ENCODE measurements at places on chromosomes 4 and X. TPM values are rescaled to one million over a fixed set of nuclear protein-coding genes. Genes with fewer than 3 reads are reported as not detected.

- no peak for DNase-seq
Measured at GRCh38 chr4:110002326-110002725, 89.6 kb downstream of the EGF start.

- DNase-seq = no peak
Measured at GRCh38 chrX:40170830-40171512, 73.2 kb upstream of the BCOR start.

- no peak for DNase-seq
Measured at GRCh38 chr4:148425327-148426110, 16.7 kb downstream of the NR3C2 start.

- DNase-seq = no peak
Measured at GRCh38 chrX:317424-318067, 1.1 kb downstream of the GTPBP6 start.

DNA sequence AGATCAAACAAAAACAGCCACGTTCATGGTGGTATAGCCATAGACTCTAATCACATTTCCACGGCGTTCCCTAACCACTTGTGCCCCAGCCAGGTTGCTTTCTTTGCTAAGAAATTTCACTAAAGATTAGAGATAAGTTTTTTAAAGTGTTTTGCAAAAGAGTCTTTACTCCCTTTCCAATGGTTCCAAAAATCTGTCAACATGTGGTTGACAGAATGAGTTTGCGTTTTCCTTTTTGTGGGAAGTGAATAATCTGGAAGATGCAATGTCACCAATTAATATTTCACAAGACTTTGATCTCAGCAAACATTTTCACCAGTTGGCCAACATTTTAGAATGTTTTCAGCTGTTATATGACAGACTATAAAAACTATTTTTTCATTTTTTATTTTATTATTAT is 35.3 kb downstream of the CXCL1 start:
- no peak for DNase-seq

The TRIML2 gene
- not detected for total RNA-seq

The DNAAF6 gene
- total RNA-seq = not detected

The STPG2 gene
- total RNA-seq = 1.1 TPM

Measured in progenitor cell of endocrine pancreas (in vitro differentiated cells).